RPMI8226 (cell line): ENCODE measurements at places on chromosomes 7 and 10.

GRCh38 chr7:104825099-104825498 lies 188.9 kb upstream of the KMT2E start:
- DNase-seq, result no peak

DNA sequence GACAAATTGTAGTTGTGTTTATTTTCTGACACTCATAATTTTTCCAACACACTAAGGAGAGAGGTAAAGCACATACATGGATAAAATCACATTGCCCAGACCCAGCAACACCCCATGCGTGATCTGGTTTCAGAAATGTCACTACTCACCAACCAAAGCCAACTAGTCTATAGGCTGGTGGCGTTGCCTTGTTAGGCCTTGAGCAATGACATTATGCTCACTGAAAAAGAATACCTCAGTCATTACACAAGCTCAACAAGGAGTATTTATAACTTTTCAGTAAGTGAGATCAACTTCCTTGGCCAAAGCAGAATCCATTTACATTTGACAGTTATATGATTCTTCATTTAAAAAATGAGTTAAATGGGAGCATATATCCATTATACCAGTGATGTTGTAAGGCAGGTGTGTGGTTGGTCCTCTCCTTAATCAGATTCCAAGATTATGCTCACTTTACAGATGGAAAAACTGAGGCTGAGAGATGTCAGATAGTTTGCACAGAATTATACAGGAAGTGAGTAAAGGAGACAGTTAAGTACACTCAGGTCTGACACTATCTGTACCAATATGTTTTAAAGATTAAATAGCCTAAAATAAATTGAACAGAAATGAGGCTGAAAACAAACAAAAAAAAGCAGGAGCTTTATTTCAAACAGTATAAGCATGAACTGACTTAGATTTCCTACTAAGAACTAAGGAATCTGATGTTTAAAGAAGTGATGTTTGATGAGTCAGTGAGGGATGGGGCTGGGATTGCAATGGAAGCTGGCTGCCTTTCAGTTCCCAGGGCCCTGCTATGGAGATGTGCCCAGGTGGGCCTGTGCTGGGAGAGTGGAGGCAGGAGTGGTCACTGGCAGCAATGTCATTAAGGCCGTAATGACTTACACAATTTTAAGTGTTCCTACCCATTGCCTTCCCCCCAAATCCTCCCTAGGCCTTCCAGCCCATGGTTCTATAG lies 118.3 kb downstream of the RAPGEF5 start:
- DNase-seq, result no peak

DNA sequence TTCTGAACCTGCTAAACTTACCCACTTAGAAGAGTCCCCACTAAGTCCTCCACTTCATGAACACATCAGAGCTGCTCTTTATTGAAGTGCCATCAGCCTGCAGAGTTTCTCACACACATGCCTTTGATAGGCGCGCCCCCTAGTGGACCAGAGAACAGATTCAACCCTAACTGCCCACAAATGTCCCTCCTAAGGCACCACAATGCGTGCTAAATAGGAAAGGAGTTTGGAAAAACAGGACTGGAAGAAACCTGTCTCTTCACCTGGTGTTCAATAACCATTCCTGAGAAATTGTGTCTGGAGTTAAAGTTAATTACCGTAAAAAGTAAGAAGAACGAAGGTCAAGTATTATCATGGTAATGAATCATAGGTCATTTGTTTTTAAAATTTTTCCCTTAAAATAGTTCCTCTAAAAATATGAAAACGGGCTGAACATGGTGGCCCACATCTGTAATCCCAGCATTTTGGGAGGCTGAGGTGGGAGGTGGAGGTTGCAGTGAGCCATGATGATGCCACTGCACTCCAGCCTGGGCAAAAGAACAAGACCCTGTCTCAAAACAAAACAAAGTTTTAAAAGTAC lies 249.7 kb downstream of the ELMO1 start:
- DNase-seq, result peak; percentile 74

- DNase-seq, result no peak
Measured at GRCh38 chr7:35348611-35349400, 94.9 kb upstream of the TBX20 start.

DNA sequence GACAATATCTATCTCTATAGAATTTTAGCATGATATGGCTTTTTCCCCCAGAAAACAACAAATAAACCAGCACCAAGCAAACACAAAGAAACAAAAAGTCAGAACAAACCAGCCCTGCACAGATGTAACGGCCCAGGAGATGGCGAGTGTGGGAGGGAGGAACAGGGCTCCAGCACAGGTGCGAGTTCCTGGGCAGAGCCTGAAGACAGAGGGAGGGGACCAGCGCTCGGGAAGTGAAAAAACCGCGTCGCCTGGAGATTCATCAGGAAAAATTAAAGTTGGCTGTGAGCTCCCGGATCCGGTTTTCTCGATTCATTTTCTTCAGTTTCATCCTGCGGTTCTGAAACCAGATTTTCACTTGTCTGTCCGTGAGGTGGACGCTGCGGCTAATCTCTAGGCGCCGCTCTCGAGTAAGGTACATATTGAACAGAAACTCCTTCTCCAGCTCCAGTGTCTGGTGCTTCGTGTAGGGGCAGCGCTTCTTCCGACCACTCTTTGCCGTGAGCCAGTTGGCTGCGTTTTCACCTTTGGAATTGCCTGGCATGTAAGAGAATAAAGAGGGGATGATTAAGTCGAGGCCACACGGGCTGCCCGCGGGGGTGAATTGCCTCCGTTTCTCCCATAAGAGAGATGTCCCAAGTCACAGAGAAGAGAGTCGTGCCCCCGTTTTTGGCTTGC lies 2.3 kb downstream of the HOXA10 start:
- peak; percentile 47 for DNase-seq

- no peak for DNase-seq
Measured at GRCh38 chr10:96509017-96509641, 4.6 kb downstream of the TLL2 start.

DNA sequence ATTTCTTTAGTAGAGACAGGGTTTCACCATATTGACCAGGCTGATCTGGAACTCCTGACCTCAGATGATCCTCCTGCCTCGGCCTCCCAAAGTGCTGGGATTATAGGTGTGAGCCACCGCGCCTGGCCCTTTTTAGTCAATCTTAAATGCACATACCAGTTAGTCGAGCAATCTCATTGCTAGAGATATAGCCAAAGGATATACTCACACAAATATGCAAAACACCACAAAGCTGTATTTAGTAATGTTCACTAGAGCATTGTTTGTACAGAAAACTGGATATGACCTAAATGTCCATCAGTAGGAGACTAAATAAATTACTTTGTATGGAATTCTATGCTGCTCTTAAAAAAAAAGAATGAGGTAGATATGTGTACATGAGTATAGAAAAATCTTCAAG lies 24.5 kb upstream of the IL6 start:
- no peak for DNase-seq

GRCh38 chr10:73159038-73159648 lies 8.7 kb downstream of the ECD start:
- peak; percentile 35 for DNase-seq

GRCh38 chr7:39152701-39153100 lies 175.0 kb downstream of the POU6F2 start:
- no peak for DNase-seq

GRCh38 chr10:32985775-32986350 lies 27.8 kb upstream of the ITGB1 start:
- peak; percentile 44 for DNase-seq

GRCh38 chr10:5651388-5651764 lies 15.0 kb downstream of the ASB13 start:
- no peak for DNase-seq

- DNase-seq, result peak; percentile 58
Measured at GRCh38 chr7:29825775-29826529, 19.6 kb downstream of the WIPF3 start.

DNA sequence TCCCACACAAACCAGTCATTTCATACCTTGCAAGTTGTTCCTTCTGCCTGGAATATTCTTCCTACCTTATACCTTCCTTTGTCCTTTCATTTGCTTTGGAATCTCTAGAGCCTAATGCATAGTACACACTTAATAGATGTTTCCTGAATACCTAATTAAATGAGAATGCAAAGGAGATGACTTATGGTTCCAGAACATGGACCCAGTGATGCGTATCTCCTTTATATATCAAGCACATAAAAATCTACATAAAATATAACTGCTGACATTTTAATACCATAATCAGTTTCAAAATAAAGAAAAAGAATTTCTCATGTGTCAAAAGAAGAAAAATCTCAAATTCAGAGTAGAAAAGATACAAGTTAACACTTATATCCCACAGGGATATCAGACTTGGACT lies 110.6 kb upstream of the ASAH2 start:
- no peak for DNase-seq

- DNase-seq, result no peak
Measured at GRCh38 chr7:39249635-39250152, 272.0 kb downstream of the POU6F2 start.

GRCh38 chr7:99720800-99721595 lies 14.0 kb downstream of the CYP3A7 start:
- no peak for DNase-seq

DNA sequence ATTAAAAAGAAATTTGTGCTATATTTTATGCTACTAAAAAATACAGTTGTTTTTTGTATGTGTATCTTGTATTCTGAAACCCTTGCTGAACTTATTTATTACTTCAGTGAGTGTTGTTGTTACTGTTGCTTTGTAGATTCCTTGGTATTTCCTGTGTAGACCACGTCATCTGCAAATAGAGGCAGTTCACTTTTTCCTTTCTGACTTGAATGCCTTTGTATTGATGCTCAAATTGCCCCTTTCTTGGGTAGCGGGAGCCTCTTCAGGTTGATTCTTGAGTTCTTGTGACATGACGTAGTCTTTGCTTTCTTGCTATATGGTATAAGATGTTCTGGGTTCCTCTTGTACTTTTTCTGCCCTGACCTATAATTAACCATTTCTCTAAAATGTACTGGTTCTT lies 504.1 kb downstream of the SDK1 start:
- no peak for DNase-seq

- DNase-seq, result peak; percentile 31
Measured at GRCh38 chr10:131670341-131670740, 230.5 kb upstream of the PPP2R2D start.

DNA sequence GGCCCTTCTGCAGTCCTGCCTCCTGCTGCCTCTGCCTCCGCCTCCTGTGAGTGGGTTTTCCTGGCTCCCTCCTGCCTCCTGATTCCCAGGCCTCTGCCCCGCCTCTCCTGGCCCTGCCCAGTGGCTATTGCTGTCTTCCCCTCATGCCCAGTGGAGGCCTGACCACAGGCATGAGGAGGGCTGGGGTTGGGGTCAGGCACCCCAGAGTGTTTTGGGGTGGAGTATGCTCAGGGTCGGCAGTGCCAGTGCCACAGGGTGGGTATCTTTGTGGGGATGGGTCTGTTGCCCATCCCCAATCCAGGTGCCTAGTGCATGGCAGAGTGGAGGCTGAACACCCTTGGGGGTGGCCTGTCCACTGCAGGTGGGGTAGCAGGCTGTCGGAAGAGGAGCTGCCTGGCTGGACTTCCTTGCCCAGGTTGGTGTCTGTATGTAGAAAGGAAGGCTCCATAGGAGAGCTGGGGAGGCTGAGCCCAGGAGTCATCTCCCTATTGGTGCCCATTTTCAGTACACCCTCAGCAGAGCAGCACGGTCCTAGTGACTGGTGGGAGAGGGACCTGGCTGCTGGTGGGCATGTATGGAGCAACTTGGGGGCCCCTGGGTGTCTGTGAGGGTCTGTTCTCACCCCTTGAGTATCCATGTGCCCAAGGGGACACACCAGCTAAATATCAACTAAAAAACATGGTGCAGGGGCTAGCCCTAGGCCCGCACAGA lies 62.2 kb downstream of the ARHGAP22 start:
- DNase-seq, result no peak

DNA sequence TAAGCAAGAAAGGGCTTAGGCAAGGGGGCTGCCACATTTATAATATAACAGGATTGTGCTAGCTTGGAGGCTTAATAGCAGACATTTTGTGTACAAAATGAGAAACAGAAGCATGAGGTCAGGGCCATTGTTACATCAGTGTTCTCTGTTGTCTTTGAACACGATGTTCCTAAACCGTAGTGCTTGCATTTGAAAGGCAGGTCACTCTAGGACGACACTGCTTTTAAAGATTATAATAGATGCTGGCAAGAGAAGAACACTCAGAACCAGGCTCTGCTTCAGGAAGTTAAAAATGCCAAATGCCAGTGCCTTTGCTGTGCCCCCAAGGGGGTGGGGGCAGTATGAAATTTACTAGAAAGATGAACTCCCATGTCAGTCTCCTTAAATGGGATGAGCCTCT lies 91.1 kb downstream of the SORCS3 start:
- DNase-seq, result no peak

DNA sequence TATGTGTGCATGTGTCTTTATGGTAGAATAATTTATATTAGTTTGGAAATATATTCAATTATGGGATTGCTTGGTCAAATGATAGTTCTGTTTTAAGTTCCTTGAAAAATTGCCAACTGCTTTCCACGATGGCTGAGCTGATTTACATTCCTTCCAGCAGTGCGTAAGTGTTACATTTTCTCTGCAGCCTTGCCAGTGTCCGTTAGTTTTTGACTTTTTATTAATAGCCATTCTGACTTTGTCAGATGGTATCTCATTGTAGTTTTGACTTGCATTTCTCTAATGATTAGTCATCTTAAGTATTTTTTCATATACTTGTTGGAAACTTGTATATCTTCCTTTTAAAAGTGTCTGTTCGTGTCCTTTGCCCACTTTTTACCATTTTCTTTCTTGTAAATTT lies 434.2 kb upstream of the POT1 start:
- DNase-seq, result no peak

GRCh38 chr7:93860261-93860660 lies 30.3 kb downstream of the TFPI2 start:
- DNase-seq, result no peak

GRCh38 chr7:51827631-51828030 lies 511.0 kb upstream of the COBL start:
- no peak for DNase-seq

- DNase-seq, result no peak
Measured at GRCh38 chr7:24233386-24233785, 50.6 kb upstream of the NPY start.

- DNase-seq, result peak; percentile 92
Measured at GRCh38 chr7:66114743-66115649, at the start of gene CRCP. TSS of gene CRCP (plus strand) at chr7:66114847. CDS start at chr7:66114963, 116 bp downstream.

DNA sequence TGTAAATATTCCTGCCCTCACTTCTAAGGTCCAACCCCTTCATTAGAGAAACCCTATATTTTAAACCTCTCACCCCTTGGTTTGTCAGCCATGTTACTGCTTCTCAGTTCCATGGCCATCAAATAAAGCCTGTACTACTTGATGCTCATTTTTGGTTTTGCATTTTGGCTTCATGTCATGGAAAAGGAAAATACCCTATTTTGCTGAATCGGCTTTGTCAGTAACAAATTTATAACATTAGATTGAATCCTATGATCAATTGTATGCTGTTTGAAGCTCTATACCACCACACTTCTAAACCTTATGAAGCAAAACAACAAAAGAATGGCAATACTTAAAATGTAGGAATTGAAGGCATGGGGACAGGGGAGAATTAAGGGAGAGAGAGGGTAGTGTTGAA lies 333.1 kb downstream of the ETV1 start:
- no peak for DNase-seq

GRCh38 chr10:90846746-90847145 lies 11.1 kb downstream of the HTR7 start:
- DNase-seq, result no peak
